K562 (cell line): ENCODE measurements at places on chromosomes 2 and 18. TPM values are rescaled to one million over a fixed set of nuclear protein-coding genes. Genes with fewer than 3 reads are reported as not detected.
A peak's percentile ranks its signal among the peaks of the same experiment; 100 is the strongest.

GRCh38 chr18:39162013-39162827, 1596.6 kb upstream of the CELF4 start:
- no peak for DNase-seq

DNA sequence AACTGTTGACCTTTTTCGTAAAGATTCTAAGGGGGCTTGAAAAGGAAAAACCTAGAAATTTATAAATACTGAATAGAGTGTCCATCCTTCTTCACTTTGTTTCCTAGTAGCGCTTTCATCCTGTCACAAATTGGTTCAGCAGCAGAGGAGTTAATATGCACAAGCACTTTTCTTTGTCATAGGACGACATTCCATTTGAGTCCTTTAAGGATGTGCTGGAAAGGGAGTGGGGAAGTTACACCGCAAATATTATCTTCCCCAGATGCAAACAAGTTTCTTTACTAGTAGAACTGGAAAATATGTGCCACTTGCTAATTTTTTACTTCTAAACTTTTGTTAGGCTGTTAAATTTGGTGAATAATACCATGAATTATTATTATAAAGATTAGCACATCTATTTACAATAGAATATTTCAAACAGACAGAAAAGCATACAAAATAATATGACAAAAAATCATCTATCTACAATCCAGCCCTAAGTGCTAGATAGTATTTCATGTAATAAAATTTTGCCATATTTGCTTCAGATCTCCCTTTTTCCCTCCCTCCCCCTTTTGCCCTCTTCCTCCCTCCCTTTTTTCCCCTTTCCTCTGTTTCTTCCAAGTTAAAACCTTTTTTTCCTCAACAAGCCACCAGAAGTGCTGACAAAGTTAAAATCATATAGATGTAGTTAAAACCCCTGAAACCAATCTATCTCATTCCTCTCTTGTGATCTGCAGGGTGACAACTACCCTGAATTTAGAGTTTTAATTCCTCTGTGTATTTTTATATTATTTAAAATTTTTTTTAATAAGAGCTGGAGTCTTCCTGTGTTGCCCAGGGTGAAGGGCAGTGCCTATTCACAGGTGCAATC, 50.5 kb upstream of the MAP4K3 start:
- no peak for DNase-seq

GRCh38 chr18:33154049-33154448, 286.5 kb downstream of the CCDC178 start:
- DNase-seq = no peak

IER3IP1 gene
- 19.9 and 37.2 TPM in 2 replicates for polyA plus RNA-seq

- peak; percentile 11 for DNase-seq
These were observed 100.7 kb downstream of the RAPGEF4 start for GRCh38 chr2:172836347-172836821.

DNA sequence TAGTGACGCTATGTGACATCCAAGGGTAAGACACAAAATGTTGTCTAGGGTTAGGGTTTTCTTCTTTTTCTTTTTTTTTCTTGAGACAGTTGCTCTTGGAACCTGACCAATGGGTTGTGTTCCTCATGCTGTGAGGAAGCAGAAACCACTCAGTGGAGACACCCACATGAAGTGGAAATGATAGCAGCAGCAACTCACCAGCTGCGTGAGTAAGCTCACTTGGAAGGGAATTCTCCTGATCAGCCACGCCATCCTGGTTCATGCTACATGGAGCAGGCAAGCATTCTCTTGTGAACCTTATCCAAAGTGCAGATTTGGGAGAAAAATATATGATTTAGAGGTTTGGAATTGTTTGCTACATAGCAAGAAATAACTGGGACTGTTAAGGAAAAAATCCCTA, 863.7 kb downstream of the EPHA4 start:
- DNase-seq = no peak

GRCh38 chr2:239154971-239155805, 245.6 kb downstream of the HDAC4 start:
- no peak for DNase-seq

SERPINB3 gene
- polyA plus RNA-seq = not detected in 2 replicates

DNA sequence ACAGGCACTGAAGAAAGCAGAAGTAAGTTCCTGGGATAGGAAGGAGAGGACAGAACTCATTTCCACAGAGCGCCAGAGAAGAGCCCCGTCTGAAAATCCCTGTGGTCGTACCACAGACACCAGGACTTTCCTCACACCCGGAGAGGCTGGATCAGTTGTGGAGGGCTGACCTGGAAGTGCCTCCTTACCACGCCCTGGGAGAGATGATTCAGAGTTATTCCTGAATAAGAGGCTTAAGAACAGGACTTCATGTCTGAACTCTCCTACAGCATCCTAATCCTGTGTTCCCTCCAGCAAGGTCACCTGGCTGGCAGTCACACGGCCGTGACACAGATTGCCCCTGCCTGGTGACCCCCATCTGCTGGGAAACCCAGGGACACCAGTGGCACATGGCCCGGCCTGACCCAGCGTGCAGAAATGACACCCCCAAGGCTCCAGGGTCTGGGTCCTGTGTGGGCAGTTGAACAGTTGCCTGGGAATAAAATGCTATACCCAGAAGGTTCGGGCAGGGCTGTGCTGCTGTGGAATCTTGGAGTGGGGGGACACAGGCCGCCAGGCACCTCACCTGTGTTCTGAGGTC, 105.9 kb downstream of the PXDN start:
- DNase-seq = no peak

GRCh38 chr18:36392164-36392978, 94.9 kb downstream of the FHOD3 start:
- no peak for DNase-seq

GRCh38 chr2:218822622-218823021, 9.0 kb downstream of the PRKAG3 start:
- DNase-seq = no peak

ASTL gene
- not detected in 2 replicates for polyA plus RNA-seq

RAD51AP2 gene
- polyA plus RNA-seq = not detected in 2 replicates

DNA sequence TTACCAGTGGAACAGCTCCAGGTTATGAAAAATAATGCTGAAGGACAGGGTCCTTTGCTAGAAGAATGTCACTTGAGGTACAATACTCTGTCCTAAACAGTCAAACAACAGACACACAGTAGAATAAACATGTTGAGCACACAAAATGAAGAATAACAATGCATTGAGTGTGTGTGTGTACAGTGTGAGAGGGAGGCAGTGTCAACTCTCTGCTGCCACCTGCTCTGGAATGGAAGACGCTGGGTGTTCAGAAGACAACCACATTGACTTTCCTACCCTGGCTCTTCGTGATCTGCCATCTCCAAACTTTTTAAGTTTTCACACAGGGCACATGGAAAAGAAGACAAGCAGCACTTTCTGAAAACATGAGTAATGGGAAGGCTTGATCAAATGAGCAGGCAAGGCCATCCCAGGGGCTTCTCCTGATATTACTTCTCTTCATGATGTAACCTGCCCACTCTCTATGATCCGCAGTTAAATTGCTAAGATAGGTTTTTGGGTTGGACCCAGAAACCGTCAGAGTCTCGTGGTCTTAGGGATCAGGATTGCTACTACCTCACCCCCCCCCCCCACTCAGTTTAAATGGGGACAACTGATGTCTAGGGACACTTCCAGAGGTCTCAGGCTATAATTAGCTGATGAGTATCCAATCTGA, 533.2 kb upstream of the TNP1 start:
- DNase-seq = no peak
